ENCODE measurements at places on chromosomes 11 and 22.

- DNase-seq: no peak
- H3K27me3 ChIP-seq: no peaks in the 10 kb centered on the region
- no peak overlapping the region for H3K4me3 ChIP-seq
- H3K4me1 ChIP-seq: no peaks in the 10 kb centered on the region
- no peak overlapping the region for H3K27ac ChIP-seq
Observed at GRCh38 chr11:11740836-11741235, 100.9 kb upstream of the USP47 start.

DNA sequence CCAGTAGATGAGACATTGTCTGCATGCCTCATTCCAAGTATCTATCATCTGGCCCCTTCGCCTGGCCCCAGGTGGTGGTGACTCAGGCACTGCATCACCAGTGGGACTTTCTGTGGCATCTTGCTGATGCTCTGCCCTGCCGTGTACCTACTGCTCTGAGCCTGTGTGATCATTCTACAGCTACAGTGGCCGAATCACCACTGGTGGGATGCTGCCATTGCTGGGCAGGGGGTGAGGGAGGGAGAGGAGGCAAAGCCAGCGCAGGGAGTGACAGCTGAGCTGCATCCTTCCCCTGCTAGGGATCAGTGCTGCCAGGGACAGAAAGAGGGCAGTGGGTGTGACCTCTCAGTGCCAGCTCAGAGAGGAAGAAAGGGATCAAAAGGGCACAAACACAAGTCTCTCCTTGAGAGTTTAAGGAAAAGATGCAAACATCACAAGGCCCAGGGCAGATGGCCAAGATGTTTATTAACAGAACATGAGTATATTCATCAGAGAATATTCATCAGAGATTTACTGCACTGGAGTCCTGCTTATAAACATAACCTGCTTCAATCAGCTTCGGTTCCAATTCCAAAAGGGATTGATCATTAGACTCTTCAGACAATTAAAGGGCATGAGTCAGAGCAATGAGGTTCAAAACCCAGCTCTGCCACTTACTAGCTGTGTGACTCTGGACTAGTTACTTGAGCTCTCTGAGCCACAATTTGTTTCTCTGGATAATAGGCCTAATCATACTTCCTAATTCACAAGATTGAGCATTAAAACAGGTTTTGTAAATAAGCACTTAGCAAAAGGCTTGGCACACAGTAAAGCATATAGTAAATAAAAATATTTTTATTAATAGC, 109.8 kb downstream of the NAT10 start:
- no peak overlapping the region for H3K4me3 ChIP-seq
- H3K27ac ChIP-seq: no peak overlapping the region
- peaks cover 3% of the 10 kb centered on the region for H3K4me1 ChIP-seq
- no peak for DNase-seq

DNA sequence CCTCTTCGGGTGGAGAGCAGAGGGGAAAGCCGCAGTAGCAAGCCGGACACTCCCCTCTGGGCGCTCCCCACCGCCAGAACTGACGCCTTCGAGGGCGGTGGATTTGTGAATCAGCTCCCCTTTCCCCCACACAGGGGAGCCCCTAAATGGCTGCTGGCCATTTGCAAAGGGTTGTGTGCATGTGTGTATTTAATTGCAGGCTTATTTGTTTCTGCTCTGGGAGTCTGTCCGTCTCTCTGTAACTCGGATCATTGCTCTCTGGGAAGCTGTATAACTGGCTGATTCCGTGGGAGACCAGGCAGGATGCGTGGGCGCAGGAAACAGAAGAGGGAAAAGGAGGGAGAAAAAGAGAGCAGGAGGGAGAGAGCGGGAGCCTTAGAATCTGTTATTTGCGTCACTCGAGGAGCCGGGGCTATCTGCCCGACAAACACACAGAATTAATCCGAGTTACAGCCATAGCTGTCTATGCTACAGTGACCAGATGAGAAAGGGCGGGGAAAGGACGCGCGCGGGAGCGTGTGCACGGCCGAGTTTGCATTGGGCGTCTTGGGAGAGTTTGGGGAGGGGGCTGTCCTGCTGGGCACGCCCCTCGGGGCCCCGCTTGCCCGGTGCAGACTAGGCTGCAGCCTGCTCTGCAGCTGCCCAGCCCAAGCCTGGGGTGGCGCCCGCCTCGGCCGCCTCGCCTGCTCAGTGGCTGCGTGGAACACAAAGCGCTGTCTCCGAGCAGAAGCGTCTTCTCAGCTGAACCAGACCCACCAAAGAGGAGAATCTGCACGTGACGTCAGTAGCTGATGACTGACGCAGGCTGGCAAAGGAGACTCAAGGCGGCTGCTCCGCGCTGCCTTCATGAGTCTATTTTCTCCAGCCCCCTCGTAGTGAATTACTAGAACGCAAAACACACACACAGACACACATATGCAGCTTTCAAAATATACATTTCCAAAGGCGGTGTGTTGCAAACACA, 105.3 kb upstream of the HSD17B12 start:
- H3K27ac ChIP-seq: no peak overlapping the region
- H3K36me3 ChIP-seq: no peaks in the 10 kb centered on the region
- peak; percentile 69 for DNase-seq
- H3K27me3 ChIP-seq: peaks cover 80% of the 10 kb centered on the region
- peaks cover 5% of the 10 kb centered on the region for H3K4me1 ChIP-seq
- H3K4me3 ChIP-seq: peak overlapping the region; percentile 57

DNA sequence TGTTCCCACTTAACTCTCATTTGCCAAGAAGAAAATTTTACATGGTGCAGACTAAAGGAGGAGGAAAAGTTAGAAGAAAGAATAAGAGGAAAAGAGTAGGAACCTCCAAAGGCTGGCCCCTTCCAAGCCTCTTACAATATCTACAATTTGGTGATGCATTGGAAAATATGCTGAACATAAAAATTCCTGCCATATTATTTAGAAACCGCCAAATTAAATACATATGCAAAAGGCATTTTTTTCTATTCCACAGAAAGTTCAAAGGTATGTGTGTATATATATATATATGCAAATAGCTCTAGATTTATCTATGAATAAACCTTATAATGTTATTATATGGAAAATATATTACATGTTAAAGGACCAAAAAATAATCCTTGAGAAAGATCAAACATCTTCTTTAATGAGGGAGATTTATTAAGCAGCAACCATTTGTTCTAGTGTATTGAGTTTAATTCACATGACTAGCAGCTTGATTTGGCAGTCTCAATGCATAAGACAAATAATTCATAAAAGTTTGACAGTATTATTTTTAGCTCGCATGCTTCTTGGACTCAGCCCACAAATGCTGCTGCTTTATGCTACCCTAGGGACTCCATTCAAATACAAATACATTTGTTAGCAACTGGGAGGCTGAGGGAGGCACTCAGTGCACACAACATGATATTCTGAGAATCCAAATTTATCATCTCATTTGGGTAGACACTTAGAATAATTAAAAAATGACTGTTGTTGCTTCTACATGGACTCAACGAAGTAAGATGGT, 184.9 kb downstream of the SBF2 start:
- no peak overlapping the region for H3K27ac ChIP-seq
- H3K36me3 ChIP-seq: no peaks in the 10 kb centered on the region
- no peak for DNase-seq
- no peak overlapping the region for H3K4me3 ChIP-seq

- H3K36me3 ChIP-seq: no peaks in the 10 kb centered on the region
- H3K27ac ChIP-seq: no peak overlapping the region
- peak; percentile 60 for DNase-seq
- no peak overlapping the region for H3K4me3 ChIP-seq
Observed at GRCh38 chr22:35629406-35630216, 12.5 kb upstream of the MB start.

DNA sequence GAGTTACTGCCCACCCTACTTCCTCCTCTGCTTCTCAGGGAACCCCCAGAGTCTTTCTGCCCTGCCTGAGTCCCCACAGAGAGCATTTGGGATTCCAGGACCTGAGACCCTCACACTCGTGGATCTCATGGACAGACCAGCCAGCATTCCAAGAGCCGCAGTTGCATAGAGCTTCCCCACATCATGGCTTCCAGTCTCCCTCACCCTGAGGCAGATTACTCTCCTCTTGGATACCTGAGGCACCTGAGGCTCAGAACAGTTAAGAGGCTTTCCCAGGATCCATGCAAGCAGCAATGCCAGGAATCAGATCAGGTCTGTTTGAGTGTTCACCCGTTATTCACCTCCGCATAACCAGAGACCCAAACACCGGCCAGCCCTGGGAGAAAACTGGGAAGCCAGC, 102.2 kb downstream of the TRIM29 start:
- no peaks in the 10 kb centered on the region for H3K27me3 ChIP-seq
- no peak overlapping the region for H3K27ac ChIP-seq
- H3K4me3 ChIP-seq: no peak overlapping the region
- H3K36me3 ChIP-seq: no peaks in the 10 kb centered on the region
- H3K4me1 ChIP-seq: peaks cover under 1% of the 10 kb centered on the region

GRCh38 chr22:49948116-49948957, 12.2 kb upstream of the PIM3 start:
- peaks cover 34% of the 10 kb centered on the region for H3K4me1 ChIP-seq
- no peak overlapping the region for H3K27ac ChIP-seq
- H3K36me3 ChIP-seq: no peaks in the 10 kb centered on the region
- no peaks in the 10 kb centered on the region for H3K27me3 ChIP-seq
- no peak overlapping the region for H3K4me3 ChIP-seq

- H3K27ac ChIP-seq: no peak overlapping the region
- no peaks in the 10 kb centered on the region for H3K36me3 ChIP-seq
- H3K4me3 ChIP-seq: no peak overlapping the region
- DNase-seq: no peak
- H3K27me3 ChIP-seq: no peaks in the 10 kb centered on the region
- H3K4me1 ChIP-seq: no peaks in the 10 kb centered on the region
Observed at GRCh38 chr11:1151366-1152315, 6.1 kb upstream of the MUC5AC start.

DNA sequence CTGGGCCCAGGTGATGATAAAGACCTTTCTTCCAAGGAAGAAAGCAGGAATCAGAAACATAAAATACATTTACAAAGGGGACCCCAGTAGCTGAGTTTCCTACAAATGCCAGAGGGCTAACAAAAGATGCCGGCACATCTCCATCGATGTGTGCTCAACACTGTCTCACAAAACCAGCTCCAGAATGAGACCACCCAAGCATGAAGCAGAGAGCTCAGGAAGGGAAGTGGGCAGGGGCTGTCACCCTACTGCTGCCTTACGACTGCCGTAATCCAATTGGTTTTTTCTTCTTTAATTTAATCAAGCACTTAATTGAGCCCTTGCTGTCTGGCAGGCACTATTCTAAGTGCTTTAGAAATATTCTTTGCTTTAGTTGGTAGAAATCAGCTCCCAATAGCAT, 26.1 kb downstream of the SMCO4 start:
- H3K4me3 ChIP-seq: no peak overlapping the region
- DNase-seq: no peak
- no peaks in the 10 kb centered on the region for H3K27me3 ChIP-seq
- no peaks in the 10 kb centered on the region for H3K4me1 ChIP-seq
- no peak overlapping the region for H3K27ac ChIP-seq
- no peaks in the 10 kb centered on the region for H3K36me3 ChIP-seq

DNA sequence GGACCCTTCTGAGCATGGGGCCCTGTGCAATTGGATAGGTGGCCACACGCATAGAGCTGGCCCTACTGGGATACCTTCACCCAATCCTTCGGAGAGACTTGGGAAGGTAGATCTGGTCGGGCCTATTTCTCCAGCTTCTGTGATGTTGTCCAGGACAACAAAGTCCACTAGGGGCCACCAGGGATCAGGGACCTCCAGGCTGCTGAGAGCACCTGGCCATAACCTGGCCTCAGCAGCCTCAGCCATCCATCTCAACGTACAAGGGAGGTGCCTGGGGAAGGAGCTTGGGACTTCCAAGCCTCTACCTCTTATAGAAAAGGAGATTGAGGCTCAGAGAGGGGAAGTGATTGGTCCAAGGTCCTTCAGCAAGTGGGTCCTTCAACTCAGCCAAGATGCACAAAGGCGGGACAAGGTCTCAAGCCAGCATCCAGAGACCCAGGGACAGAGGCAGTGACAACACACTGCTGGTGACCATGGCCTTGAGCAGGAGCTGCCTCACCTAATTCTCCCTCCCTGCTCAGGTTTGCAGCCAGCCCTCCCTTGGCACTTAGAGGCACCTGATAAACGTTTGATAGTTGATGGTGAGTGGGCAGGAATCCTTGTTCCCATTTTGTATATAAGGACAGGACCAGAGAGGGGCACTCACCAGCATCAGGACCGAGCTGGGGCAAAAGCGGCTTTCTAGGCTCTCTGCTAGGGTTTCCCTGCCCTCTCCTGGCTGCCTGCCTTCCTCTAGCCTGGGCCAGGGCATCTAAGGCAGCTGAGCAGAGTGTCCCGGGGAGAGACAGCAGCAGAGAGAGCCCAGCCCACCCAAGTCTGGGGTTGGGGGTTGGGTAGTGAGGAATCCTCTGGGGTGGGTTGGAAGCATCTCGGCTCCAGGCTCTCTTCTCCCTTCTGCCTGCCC, 4.5 kb downstream of the RAC2 start:
- no peaks in the 10 kb centered on the region for H3K27me3 ChIP-seq
- no peak overlapping the region for H3K27ac ChIP-seq
- no peak for DNase-seq
- H3K4me1 ChIP-seq: peaks cover 8% of the 10 kb centered on the region
- no peak overlapping the region for H3K4me3 ChIP-seq

GRCh38 chr11:72274435-72274834, 30.5 kb upstream of the PHOX2A start:
- no peak for DNase-seq
- no peaks in the 10 kb centered on the region for H3K36me3 ChIP-seq

DNA sequence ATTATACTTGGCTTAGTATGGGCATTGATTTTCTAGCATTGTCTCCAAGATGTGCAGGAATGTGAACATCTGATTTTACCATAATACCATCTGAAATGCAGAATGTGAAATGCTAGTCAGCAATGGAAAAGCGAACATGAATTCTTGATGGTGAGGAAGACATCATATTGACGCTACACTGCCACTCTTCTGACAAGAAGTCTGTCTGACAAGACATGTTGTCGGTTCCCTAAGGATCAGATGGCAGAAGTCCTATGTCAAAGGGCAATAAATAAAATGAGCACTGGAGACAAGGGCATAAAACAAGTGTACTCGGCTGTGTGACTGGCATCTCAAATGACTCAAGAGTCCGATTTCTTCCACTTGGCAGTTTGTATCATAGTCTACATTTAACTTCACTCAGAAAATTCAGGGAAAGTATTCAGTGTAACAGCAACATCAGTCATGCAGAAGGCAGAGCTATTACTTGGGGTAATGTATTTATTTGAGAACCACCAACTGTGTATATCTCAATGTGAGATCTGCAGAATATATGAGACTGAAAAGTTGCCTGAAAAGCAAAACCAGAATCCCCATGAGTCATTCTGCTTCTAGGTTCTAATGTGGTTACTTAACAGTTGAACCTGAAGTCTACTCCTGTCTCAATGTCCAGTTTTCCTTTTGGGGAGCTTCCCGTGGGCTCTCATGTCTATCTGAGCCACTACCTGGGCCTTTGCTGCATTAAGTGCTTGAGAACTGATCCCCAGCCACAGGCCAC, 51.5 kb downstream of the SLC17A6 start:
- H3K4me3 ChIP-seq: no peak overlapping the region
- H3K27me3 ChIP-seq: no peaks in the 10 kb centered on the region
- DNase-seq: no peak
- H3K4me1 ChIP-seq: no peaks in the 10 kb centered on the region
- no peak overlapping the region for H3K27ac ChIP-seq
